Stimulated activated CD4-positive, alpha-beta T cell treated with anti-CD3 and anti-CD28 coated beads, Interleukin-2, amount 100 ng/mL, for 48 hours (primary cell): ENCODE measurements at places on chromosomes 6 and 20.

- DNase-seq: no peak
Measured at GRCh38 chr6:3946778-3947177, 97.6 kb downstream of the FAM50B start.

GRCh38 chr6:40282986-40283385 lies 304.2 kb downstream of the LRFN2 start:
- DNase-seq: no peak

GRCh38 chr6:17212546-17213371 lies 68.4 kb upstream of the RBM24 start:
- DNase-seq: no peak

- DNase-seq: peak; percentile 45
Measured at GRCh38 chr6:37050045-37050853, 44.8 kb downstream of the FGD2 start.

- no peak for DNase-seq
Measured at GRCh38 chr6:127547215-127547614, 28.1 kb upstream of the MTCL3 start.

DNA sequence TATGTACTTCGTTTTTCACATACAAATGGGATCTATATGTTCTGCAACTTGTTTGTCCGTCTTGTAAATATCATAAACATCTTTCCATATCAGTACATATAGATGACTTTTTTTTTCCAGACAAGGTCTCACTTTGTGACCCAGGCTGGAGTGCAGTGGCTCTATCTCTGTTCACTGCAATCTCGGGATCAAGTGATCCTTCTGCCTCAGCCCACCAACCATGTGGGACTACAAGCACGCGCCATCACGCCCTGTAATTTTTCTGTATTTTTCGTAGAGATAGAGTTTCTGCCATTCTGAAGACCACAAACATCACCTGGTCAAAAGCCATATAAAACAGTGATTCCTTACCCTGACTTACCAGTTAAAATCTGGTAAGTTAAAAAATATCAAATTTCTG lies 37.7 kb upstream of the SYNCRIP start:
- no peak for DNase-seq

- no peak for DNase-seq
Measured at GRCh38 chr20:62607366-62608217, 34.7 kb upstream of the SLCO4A1 start.

DNA sequence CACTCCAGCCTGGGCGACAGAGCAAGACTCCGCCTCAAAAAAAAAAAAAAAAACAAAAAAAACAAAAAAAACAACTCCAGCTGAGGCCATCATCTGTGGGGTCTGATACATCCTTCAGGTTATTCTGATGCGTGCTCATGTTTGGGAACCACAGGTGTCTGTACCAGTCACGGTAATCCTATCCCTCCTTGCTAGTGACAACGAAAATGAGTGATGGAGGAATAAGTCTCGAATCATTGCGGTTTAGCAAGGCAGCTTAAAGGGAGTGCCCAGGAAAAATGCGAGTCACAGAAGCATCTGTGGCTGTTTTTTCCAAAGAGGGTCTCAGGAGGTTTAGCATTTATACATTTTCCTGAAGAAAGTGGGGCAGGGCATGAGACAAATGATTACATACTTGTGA lies 48.8 kb downstream of the MCUR1 start:
- no peak for DNase-seq

GRCh38 chr6:35043381-35044130 lies 97.6 kb downstream of the TCP11 start:
- no peak for DNase-seq

DNA sequence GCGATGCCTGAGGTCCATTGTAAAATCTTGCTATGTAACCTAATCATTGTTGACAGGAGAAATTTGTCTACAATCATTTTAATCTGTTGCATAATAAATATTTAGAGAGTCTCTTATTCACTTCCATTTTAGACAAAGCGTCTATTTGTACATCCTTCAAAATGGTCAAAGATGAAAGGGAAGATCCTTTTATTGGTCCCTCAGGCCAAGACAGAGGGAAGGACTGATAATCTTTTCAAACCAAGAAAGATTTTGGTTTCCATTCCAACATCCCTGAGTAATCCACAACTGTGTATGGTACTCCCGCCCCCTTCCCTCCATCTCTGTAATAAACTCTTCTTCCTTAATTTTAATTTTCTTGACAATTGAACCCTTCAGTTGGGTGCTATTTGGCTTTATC lies 111.6 kb upstream of the SCP2D1 start:
- no peak for DNase-seq

GRCh38 chr6:90412538-90413369 lies 116.1 kb upstream of the BACH2 start:
- no peak for DNase-seq

- peak; percentile 5 for DNase-seq
Measured at GRCh38 chr20:52493171-52493721, 301.7 kb upstream of the ZFP64 start.

DNA sequence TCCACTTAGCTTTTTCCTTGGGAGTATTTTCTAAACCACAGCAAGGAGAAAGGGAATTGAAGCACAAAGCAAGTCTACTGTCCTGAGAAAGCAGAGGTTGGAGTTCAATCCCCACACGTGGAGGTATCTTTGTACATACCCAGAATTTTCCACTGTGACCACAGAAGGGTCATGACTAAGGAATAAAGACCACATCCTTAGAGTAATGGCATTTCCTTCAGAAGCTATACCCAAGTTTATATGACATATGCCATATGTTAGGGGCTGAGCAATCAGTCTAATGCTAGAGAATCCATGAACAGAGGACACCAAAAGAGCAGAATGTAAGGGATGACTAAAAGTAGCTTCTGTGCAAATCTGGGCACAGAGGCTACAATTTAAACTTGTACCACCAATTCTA lies 46.4 kb downstream of the ATG5 start:
- no peak for DNase-seq

DNA sequence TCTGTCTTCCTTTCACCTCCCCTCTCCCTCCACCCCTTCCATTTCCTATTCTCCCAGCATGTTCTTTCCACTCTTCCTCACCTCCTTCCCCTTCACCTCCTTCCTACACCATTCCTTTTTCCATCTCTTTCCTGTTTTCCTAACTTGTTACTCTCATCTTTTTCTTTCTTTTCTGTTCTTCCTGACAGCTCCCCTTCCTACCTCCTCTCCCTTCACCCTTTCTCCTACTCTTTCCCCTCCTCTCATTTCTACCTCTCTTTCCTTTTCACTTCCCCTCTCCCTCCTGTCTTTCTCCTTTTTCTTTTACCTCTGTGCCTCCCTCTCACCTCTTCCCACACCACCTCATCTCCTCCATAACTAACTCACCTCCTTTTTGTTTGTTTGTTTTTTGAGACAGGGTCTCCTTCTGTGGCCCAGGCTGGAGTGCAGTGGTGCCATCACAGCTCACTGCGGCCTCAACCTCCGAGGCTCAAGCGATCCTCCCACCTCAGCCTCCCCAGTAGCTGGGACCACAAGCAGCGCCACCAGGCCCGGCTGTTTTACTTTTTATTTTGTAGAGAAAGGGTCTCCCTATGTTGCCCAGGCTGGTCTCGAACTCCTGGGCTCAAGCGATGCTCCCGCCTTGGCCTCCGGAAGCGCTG lies 864 bp upstream of the ARFGEF2 start:
- DNase-seq: no peak

- no peak for DNase-seq
Measured at GRCh38 chr6:111406200-111406721, 76.8 kb downstream of the REV3L start.

DNA sequence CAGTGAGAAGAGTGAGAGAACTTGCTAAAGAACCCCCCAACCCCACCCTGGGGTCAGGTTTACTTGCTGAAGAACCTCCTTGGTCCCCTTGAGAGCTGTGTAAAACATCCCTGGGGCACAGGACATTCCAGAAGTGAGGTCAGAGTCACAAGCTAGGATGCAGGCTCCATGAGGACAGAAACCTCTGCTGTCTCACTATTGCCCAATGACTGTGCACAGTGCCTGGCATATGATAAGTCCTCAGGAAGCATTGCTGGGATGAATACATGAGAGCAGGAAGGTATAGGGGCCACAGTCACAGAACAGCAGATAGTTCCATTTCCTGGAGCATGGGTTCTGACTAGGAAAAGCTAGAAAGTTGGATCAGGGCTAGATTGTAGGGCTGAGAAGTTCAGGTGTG lies 18.4 kb downstream of the NT5E start:
- no peak for DNase-seq

DNA sequence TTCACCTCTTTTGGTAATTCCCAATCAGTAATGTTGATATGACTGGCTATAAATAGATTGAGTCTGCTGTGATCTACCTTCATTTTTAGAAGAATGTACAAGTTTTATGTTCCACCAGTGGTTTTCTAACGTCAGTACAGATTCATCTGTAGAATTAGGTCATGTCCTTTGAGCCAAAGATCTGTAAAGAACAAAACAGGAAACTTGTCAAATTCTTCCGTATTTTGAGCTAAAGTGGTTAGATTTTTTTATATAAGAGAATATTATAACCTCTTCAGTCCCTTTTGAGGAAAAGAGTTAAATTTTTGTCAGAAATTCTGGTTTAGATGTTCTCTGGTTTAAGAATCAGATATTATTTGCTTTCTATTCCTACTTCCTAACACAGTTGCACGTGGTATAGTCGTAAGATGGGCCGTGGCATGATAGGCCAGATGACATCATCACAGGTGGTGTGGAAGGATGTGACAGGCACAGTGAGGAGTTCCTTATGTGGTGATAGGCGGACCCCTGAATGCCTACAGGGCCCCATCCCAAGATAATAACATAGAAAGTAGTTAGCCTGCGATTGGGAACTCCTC lies 62.3 kb downstream of the SNX9 start:
- DNase-seq: no peak

DNA sequence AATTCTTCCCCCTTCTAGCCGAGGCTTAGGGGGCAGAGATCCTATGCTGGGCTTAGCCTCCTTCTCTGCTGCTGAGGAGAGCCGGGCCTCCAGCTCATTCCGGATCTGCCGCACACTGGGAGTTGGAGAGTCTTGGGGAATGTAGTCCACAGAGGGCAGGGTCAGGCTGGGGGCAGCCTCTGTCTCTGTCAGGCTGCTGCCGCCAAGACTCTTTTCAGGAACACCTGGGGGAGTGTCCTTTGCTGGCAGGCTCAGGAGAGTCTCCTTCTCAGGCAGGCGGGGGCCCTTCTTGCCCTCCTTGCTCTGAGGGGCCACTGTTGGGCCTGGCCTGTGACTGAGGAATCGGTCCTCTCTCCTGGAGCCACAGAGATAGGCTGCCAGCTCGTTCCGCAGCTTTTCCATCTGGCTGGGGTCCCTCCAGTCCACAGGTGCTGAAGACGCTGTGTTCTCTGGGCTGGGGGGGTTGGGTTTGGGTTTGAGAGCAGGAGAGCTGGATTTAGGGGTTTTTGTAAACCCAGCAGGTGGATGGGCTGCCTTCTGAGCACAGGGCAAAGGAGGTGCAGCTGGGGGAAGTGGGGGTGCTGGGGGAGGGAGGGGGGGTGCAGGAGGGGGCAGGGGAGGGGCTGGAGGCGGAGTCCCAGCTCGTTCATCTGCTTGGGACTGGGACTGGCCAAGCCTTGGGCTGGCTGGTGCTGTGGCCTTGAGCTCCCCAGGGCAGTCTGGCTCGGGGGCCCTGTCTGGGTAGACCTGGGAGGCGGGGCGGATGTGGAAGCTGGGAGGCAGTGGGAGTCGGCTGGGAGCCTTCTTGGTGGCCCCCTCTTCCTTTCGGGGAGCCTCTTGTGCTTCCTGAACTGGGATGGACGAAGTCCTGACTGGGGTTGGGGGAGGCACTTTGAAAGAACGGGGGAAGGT lies 36.1 kb downstream of the C6orf132 start:
- no peak for DNase-seq

- no peak for DNase-seq
Measured at GRCh38 chr20:31894980-31895675, 24.7 kb downstream of the TTLL9 start.

DNA sequence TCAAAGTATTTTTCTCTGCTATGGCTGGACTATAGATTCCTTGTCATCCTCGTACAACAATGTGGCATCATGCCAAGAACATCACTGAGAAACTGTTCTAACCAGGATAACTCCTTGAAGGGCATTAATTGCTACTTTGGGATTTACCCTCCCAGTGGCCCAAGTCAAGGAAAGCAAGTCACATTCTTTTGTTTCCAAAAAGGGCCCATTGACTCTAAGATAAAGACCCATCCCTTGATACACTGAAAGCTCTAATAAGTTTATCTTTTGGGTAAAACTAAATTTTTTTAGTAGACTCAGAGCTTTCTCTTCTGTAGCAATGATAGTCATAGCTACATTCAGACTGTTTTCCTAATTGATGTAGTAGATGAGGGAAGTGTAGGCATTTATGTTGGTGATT lies at the start of gene OR2J3:
OR2J3 (plus strand) TSS at position 301 of the 400 bp plus-strand sequence. CDS start 3,833 bp downstream, outside the sequence.
- DNase-seq: no peak

GRCh38 chr6:16503241-16503775 lies 258.0 kb downstream of the ATXN1 start:
- no peak for DNase-seq

GRCh38 chr6:1893470-1894130 lies 283.9 kb downstream of the FOXC1 start:
- no peak for DNase-seq

DNA sequence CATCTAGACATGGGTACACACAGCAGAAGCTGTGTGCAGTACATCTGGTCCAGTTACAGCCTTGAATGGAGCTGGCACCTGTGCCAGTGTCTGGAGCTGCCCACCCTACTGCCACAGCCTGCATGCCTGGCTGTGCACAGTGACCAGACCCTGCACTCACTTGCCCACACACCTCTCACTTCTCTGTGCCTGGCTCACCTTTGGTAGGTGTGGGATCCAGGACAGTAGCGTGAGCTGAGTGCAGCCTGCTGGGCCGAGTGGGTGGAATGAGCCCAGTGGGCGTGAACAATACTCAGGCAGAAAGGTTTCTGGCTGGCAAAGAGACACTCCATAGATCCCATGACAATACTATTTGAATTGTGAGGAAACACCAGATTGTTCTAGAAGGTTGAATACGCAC lies 839.5 kb upstream of the FLRT3 start:
- no peak for DNase-seq

DNA sequence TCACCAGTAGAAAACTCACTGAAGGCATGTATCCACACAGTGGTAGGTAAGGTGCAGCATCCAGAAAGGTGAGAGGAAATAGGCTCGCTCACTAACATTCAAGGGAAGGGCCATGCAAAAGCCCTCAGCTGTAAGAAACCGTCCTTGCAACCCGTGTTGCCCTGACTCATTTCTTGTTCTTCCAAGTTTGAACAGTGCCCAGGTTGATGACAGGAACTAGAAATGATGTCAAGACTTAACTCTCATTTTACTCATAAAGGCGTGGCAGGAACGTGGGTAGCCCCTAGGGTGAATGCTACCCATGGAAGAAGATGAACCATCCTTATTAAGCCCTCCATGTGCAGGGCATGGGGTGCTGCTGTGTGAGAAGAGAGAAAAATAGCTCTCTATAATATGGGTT lies 187.6 kb downstream of the CD83 start:
- no peak for DNase-seq

GRCh38 chr6:154430481-154430919 lies 73.9 kb upstream of the IPCEF1 start:
- DNase-seq: no peak
